Cortex of kidney (tissue), 1 donor: ENCODE measurements at places on chromosomes 3 and 15.

- DNase-seq, result no peak
Measured at GRCh38 chr15:88234711-88235110, 21.8 kb downstream of the NTRK3 start.

- DNase-seq, result no peak
Measured at GRCh38 chr3:26132942-26133341, 343.1 kb downstream of the OXSM start.

DNA sequence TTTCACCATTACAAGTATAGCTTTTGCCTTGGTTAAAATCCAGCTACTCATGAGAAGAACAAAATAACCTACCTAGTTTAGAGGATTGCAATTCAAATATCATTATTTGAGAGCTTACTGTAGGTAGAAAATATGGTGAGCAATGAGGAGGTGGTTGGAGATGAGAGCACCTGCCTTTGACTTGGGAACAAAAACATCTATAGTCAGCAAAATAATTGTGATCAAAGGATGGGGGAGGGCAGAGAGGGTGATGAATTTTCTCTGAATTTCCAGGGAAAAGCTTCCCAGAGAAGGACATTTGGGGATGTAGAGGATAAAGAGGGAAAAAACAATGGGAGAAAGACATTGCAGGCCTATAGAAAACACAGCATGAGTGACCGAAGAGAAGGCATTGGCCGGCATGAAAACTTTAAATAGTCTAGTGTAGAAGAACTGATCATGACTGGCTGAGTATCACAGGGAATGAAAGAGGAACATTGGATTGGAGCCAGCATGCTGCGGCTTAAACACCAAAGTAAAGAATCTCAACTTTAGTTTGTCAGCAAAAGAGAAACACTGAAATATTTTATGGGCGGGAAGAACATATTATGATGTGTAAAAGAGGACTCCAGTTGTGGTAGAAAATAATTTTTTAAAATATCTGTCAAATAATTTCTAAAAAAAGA lies 581.3 kb downstream of the UNC13C start:
- DNase-seq, result no peak

GRCh38 chr3:44995142-44995770 lies 19.2 kb downstream of the EXOSC7 start:
- no peak for DNase-seq

DNA sequence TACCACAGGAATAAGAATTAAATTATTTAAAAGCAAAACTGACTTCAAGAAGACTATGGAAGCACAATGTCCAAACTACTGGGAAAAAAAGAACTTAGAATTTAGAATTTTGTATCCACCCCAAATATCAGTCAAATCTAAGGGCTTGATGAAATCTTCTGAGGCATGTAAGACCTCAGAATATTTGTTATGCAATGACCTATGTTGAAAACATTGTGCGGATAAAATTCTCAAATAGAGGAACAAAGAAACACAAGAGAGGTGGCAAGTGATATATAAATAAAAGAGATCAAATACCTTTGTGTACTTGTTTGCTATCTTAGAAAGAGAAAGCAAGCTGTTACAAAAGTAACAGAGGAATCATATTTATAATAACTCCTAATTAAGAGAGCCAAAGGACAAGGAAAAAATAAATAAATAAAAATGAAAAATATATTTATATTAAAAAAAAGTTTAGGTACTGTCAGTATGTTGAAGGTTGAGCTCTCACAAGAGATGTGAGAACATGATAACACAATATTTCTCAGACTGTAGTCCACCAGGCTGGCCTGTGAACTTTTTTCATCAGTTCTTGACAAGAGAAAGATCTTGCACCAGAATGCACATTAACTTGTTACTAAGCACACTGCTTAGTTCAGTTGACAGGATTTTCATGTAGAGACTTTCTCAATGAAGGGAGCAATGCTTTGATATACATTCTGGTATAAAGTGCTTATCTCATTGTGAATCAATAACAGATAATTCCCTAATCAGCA lies 50.0 kb downstream of the CPA3 start:
- DNase-seq, result no peak

GRCh38 chr3:125381314-125381713 lies 6.2 kb upstream of the ZNF148 start:
- no peak for DNase-seq

DNA sequence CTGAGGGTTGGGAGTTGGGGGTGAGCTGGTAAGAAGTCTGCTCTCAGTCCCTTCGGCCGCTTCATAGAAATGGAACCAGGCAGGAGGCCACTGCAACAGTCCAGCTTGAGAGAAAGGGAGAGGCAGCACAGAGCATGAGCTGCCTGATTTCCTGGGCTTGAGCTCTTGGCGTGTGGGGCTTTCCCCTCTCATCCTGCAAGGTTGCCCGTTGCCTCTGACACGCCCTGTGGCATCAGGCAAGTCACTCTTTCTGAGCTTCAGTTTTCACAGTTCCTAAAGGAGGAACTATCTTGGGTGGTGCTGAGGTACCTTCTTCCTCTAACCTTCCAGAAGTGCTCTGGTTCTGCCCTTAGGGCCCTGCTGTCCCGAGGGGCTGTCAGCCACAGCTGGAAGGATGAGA lies 4.9 kb downstream of the MESP2 start:
- DNase-seq, result no peak

DNA sequence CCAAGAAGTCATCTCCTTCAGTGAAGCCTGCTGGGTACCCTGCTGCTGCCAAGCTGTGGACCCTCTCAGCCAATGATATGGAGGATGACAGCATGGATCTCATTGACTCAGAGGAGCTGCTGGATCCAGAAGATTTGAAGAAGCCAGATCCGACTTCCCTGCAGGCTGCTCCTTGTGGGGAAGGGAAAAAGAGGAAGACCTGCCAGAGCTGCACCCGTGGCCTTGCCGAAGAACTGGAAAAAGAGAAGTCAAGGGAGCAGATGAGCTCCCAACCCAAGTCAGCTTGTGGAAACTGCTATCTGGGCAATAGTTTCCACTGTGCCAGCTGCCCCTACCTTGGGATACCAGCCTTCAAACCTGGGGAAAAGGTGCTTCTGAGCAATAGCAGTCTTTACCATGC lies 13.7 kb upstream of the ANP32A start:
- DNase-seq, result no peak

GRCh38 chr3:12983319-12983718 lies 89.9 kb downstream of the IQSEC1 start:
- no peak for DNase-seq
